AG04450 (cell line): ENCODE measurements at places on chromosomes 12 and 14.

DNA sequence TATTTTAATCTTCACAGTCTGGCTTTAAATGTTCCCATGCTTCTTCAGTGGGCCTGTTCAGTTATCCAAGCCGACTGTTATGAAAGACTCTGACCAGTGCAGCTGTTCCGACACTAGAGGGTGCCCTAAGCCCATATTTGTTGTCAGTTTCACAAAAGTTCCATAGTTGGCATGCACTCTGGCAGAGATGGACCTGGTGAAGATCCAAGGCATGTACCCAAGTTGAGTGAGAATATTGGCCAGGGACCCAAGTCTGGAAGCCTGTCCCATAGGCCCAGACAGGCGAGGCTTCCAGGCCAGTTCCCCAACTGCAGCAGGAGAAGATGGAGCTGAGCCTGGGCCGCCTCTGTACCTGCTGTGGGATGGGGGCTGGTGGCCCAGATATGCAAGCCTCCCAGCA is 27.4 kb upstream of the GUCY2C start:
- DNase-seq: peak; percentile 11

- DNase-seq: no peak
Measured at GRCh38 chr14:68741477-68741791, 51.4 kb downstream of the ZFP36L1 start.

DNA sequence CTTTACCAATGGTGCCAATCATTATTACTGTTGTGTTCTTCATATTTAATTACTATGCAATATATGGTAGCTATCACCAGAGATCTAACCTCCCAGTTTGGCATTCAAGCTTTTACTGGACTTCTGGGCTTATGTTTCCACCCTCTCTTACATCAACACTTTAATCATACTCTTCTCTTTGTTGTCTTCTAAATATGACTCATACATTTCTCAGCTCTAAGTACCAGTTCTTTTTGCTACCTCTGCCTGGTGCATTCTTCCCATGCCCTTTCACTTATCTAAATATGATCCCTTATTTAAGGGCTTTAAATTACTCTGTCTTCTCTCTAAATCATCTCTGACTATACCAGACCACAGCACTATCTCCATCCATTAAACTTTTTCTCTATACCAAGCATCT is 246.1 kb upstream of the CCDC196 start:
- DNase-seq: no peak

GRCh38 chr12:106248312-106248845 is 559 bp upstream of the CKAP4 start:
- DNase-seq: no peak

GRCh38 chr12:62259631-62259992 is 592 bp upstream of the USP15 start:
- DNase-seq: no peak

GRCh38 chr12:1103632-1104031 is 112.6 kb downstream of the ERC1 start:
- no peak for DNase-seq

DNA sequence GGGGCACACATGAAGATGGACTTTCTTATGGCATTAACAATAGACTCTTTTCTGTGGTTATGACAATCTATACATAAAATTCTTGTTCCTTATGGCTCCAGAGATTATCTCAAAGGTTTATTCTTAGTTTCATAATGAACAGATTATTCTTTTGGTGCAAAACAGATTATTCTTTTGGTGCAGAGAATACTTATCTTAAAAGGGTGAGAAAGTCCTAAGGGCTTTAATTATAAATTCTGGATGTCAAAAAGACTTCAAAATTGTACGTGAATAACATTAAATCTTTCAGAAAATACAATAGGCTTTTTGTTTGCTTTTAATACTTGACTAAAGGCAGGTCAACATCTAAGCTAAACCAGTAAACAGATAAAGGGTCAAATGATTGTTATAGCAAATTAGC is 69.3 kb downstream of the MNAT1 start:
- DNase-seq: no peak
